ENCODE measurements at places on chromosomes 4 and X. TPM values are rescaled to one million over a fixed set of nuclear protein-coding genes. Genes with fewer than 3 reads are reported as not detected.

SLC9B1 gene
- 0.43 TPM for total RNA-seq

LGI2 gene
- not detected for total RNA-seq

DNA sequence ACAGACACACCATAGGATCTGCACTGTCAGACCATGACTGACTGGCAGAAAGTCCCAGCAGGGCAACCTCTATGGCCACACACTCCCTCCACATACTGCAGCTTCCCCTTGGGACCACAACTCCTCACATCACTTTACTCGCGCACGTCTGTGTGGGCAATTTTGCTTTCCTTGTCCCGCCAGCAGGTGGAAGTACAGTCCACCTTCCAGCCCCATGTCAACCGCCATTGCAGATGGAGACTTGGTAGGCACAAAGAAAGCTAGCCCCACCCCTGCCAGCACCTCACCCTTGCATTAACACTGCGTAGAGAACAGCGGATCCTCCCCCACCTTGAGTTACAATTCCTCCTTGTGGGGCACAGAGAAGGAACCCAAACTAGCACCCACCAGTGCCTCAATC, 74.4 kb upstream of the NAP1L2 start:
- no peak for DNase-seq

- no peak for DNase-seq
These were observed 36.6 kb upstream of the PAQR3 start for GRCh38 chr4:78975865-78976264.

IQCM gene
- not detected for total RNA-seq

GRCh38 chrX:57172544-57172943, 35.3 kb upstream of the SPIN2A start:
- DNase-seq, result no peak

GRCh38 chr4:163776957-163777356, 282.5 kb downstream of the TMA16 start:
- no peak for DNase-seq

DNA sequence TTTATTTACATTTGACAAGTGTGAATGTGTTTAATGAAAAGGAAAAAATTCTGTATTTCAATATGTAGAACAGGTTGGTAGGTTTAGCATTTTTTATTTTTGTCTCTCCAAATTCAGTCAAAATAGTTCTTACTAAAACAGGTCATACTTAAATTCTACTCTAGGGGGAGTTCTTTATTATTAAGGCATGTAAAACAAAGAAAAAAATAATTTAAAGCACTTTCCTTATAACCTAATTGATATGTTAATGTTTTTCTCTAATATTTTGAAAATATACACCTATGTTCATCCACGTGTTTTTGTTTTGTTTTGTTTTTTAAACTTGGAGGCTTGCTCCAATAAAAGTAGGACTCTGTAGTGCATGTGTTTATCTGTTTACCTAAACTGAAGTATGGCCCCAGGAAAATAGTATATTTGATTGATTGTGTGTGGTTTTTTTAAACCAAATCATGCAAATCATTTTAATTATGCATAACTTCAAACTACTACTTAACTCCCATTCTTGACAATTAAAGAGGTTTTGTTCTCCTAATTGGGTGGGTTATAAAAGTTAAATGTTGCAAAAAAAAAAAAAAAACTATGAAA, 562.7 kb downstream of the RPA4 start:
- DNase-seq, result peak; percentile 3

Measured in fibroblast of villous mesenchyme (primary cell).